ENCODE measurements at places on chromosomes 2 and 18.

DNA sequence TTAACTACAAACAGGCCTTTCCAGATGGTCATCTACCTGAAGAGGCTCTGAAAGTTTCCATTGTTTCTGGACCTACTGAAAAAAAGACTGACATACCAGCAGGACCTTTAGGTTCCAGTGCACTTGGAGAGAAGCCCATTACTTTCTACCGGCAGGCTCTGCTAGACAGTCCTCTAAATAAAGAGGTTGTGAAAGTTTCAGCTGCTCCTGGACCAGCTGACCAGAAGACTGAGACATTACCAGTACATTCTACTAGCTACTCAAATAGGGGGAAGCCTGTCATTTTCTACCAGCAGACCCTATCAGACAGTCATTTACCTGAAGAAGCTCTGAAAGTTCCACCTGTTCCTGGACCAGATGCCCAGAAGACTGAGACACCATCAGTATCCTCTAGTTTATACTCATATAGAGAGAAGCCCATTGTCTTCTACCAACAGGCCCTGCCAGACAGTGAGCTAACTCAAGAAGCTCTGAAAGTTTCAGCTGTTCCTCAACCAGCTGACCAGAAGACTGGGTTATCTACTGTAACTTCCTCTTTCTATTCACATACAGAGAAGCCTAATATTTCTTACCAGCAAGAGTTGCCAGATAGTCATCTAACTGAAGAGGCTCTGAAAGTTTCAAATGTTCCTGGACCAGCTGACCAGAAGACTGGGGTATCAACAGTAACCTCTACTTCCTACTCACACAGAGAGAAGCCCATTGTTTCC lies 65.8 kb downstream of the ALMS1 start:
- peak; percentile 11 for DNase-seq

GRCh38 chr2:230657906-230658305 lies 54.7 kb upstream of the CAB39 start:
- DNase-seq, result no peak

GRCh38 chr2:154600927-154601494 lies 97.5 kb upstream of the KCNJ3 start:
- DNase-seq, result no peak

DNA sequence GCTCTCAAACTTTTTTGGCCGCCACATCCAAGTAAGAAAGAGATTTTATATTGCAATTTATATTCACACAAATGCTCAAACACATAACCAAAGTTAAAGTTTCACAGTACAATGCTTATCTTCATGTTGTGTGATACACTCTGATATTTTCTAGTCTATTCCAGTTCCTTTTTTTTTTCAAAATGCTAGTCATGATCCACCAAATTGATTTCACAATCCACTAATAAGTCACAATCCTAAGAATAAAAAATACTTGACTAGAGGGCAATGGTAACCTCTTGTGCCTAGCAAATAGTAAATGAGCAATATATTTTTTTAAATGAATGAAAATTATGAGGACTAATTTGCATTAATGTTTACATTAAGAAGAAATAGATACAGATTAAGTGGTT lies 5.8 kb upstream of the PTPN4 start:
- no peak for DNase-seq

DNA sequence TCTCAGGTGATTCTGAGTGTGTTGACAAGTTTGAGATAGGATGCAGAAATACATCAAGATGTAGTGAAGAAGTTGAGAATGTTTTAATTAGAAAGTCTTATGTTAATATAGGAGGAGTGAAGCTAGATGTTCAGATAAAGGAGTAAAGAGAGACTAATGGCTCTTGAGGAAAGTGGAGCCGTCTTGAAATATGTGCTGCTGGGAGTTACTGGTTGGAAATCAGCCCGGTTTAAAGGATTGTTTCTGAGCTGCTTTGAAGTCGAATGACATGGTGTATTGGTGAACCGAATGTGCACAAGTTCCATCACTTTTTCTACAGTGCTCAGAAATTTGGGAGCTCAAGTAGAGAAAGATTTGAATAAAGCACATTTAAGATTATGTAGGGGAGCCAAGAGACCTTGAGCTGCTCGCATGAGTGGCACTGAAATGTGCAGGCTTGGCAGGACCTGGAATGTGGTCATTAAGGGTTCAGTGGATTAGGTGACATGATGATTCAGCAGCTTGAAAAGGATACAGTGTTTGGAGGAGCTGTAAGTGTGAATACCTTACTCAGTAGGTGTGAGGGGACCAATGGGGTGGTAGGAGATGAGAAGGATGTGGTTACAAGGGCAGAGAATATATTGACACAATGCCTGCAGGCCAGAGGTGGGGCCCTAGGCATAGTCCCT lies 68.6 kb downstream of the CAB39 start:
- no peak for DNase-seq

DNA sequence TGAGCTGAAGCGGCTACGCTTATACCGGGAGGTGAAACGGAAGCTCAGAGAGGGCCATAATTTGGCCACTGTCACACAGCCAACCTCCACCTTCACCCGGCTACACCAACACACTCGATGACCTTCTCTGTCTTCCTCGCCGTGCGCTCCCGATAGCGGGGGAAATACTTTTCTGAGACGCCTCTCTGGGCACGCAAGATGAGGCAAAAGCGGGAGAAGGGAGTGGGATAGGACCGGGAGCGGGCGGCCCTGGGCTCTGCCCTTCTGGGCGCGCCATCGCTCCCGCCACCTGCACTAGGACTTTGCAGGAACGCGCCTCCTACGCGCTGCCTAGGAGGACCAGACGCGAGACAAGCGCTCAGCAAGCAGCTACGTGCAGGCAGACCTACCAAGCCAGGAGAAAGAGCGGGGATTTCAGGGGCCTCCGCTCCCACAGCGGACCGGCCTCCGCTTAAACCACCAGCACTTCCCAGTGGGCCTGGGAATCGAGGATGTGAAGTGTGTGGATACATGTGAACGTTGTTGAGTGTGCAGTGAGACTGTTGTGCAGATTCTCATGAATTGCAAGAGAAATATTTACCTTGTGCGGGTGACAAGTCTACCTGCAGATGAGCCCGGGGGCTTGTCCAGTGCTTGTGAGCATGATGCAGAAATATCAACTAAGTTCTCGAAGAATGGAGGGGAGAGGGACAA lies 11.4 kb downstream of the SIX3 start:
- no peak for DNase-seq

DNA sequence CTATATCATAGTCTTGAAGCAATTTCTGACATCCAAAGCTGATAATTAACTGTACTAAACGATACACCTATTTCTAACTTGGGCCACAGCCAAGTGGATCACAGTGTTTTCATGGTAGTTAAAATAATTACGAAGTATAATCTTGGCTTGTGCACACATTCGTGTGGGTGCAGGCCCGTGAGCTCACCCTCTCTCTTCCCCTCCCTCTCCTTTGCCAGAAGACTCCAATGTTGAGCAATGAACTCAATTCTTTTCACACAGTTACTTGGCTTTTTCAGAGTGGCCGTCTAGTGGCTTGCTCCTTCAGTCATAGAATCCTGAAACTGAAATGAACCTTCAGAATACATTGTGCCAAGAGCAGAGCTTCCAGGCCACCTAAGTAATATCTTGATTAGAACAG lies 178.7 kb downstream of the NCKAP5 start:
- DNase-seq, result no peak

DNA sequence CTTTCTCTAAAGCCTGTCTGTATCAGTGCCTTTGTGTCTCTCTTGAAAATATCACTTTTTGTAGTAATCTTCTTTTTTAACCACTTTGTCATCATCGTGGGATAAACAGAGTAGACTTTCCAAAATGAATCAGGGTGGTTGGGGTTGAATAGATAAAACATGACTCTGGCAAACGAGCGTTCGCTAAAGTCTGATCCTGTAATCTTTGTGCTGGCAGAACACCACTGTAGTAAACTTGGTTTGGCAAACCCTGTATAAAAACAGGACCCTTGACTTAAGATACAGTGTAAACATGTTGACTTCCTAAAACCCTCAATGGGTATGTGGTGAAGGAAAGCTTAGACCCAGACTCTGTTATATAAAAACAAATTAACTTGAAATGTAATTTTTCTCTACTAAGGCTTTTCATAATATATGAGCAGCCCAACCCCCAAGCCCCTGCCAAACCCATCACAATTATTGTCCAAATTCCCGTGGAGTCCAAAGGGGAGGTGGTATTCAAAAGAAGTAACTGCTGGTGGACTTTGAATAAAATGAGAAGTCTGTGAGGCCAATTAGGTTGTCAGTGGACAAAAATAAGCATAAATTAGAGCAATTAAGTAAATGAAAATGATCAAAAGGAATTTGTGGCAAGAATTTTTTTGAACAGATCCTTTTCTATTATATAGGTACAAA lies 52.2 kb downstream of the COLEC12 start:
- no peak for DNase-seq

DNA sequence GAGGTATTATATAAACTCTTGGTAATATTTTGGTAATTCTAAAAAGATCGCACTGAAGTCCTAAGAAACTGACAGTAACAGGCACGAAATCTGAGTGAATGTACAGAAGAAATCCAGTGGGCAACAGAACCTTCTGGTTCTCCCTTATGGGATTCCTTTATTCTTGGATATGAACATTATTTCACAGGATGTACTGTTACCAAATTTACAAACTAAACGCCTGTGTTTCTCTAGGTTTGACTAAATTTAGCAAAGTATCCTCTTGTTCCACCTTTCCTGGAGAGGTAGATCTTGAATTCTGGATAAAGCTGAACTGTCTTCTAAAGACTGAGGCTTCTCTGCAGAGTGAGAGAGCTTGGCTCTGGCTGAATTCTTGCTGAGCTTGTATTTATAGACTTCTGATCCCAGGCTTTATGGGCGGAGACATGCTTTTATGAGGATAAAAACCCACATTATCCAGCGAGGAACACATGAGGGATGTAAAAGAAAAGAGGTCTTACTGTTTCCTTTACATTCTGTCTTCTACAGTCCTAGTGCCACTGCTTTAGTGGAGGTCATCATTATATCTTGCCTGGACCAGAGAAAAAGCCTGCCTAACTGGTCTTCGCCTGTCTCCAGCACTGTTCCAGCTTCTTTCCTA lies 220.8 kb downstream of the CDH2 start:
- DNase-seq, result no peak

DNA sequence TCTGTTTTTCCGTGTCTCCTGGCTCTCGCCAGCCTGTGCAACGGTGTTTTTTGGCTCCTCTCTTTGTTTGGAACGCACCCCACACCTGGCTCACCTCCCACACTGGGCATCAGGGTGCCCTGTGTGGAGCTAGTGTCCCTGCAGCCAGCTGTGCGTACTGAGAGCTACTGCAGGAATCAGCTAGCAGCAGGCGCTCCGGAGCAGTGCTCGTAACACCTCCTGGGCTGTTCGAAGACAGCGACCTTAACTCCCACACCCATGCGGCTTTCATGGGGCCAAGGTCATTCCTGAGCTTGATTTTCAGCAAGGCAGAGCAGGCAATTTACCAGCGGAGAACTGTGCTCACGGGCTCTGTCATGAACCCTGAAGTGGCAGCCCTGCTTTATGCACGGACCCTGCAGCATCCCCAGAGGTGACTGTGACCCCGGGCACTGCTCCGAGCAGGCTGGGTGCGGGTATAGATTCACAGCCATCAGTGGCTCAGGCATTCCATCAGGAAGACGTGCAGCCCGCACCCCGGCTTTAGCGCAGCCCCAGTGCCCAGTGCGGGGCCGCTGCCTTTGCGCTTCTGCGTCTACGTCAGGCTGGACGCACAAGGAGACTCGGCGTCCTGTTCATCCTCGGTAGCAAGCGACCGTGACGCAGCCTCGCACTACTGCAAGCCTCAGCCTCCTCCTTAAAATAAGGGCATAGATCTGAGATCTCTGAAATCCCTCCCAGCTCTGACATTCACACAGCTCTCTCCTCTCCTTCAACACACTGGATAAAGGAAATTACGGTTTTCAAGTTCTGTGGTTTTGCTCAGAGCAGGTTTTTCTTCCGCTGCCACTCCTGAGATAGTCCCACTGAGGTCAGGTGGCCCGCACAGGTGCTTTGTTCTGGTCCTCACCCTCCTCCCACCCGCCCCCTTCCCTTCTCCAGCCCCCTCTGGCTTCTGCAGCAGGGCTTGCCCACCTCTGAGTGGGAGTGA lies 58.2 kb downstream of the ADI1 start:
- no peak for DNase-seq

DNA sequence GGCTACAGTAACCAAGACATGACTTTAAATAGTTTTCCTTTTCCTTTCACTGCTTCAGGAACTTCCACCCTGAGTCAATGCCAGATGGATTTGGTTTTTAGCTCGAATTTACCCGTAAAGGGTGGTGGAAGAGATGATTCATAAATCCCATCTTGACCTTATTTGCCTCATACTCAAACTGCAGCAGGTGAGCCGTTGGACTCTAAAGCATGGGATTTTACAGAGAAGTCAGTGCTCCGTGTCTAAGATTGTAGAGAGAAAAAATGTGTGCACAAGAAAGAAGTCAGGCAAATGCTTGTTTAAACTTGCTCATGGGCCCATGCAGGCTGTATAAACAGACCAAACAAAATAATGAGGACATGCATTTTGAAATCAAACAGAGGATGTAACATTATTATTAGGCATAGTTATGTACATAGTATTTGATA lies 369.7 kb upstream of the TRIB2 start:
- DNase-seq, result no peak

DNA sequence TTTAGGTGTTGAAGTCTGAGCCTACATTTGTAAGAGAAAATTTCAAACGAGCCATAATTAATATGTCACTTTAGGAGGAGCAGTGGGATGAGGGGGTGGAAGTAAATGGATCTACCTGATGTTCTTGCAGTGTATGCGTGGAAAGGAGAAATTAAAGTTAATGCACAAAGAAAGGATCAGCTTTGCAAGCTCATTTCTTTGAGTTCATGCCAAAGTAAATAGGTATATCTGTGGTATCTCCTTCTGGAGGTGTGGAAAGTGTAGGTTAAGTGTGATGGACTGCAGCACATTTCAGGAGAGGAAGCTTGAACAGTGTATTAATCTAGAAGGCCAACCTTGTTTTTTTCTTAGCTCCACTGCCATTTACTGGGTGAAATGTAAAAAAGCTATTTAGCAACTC lies 307.5 kb upstream of the ZEB2 start:
- DNase-seq, result no peak

GRCh38 chr2:74822771-74823566 lies 11.0 kb upstream of the HK2 start:
- no peak for DNase-seq

- no peak for DNase-seq
Observed at GRCh38 chr18:68085251-68085650, 568.7 kb upstream of the DSEL start.
